Stimulated activated CD4-positive, alpha-beta T cell treated with anti-CD3 and anti-CD28 coated beads, Interleukin-4, amount 100 ng/mL, for 48 hours (primary cell): ENCODE measurements at places on chromosomes 7 and 10.

- no peak for DNase-seq
Observed at GRCh38 chr10:79027147-79028055, 41.4 kb upstream of the ZMIZ1 start.

DNA sequence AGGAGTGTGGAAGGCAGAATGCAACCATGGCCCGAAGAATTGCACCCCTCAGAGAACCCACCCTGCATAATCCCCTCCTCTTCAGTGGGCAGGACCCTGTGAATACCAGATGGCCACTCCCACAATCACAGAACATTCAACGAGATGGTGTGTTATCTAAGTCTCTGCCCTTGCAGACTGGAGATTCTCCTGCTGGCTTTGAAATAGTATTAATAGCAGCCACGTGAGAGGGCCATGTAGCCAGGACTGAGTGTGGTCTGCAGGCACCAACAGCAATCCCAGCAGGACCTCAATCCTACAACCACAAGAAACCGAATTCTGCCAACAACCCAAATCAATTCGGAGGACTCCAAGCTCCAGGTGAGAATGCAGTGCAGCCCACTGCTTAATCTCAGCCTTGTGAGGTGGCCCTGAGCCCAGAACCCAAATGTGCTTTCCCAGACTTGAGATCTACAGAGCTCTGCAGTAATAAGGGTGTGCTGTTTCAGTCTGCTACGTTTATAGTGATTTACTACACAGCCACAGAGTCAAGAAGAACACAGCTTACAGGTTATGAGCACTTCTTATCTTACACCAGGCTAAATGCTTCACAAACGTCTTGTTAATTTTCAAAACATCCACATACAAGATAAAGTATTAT lies 72.1 kb downstream of the VOPP1 start:
- no peak for DNase-seq

GRCh38 chr7:121633186-121633585 lies 237.1 kb upstream of the FAM3C start:
- no peak for DNase-seq

- no peak for DNase-seq
Observed at GRCh38 chr10:73906524-73907447, 4.1 kb upstream of the PLAU start.

- no peak for DNase-seq
Observed at GRCh38 chr7:125876431-125876830, 946.8 kb upstream of the POT1 start.

- no peak for DNase-seq
Observed at GRCh38 chr10:100130831-100131230, 49.2 kb upstream of the CPN1 start.

DNA sequence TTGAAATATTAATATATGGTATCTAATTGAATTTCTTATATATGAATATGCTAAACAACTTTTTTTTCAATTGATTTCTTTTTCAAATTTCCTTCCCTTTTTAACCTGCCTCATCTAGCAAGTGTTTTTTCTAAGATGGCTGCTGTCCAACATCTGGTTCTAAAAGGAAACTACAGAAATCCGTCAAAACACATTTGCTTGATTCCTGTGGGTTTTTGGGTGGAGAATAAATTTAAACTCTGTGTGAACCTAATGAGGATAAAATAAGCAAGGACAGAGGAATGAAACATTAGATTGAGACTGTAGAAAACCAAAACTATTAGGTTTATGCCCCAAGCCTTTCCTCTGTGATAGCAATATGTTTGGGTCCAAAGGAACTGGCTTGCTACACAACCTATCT lies 75.5 kb upstream of the STARD3NL start:
- DNase-seq: no peak

- DNase-seq: no peak
Observed at GRCh38 chr10:22791665-22792064, 77.3 kb upstream of the PIP4K2A start.

DNA sequence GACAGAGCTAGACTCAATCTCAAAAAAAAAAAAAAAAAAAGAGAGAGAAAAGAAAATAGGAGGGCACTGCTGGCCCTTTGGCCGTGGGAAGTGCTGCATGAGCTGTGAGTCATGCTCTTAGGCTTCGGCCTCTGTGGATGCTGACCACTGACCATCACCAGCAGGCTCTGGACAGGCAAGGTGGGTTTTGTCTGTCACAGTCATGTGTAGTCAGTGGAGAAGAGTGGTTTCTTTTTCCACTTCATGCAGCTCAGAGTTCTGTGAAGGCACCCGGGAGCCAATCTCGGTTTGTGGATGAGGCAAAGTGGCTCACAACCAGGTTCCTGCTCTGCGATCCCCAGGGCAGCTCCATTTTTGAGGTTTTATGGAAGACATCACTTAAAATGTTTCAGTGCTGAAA lies 58.1 kb downstream of the PRTFDC1 start:
- no peak for DNase-seq

DNA sequence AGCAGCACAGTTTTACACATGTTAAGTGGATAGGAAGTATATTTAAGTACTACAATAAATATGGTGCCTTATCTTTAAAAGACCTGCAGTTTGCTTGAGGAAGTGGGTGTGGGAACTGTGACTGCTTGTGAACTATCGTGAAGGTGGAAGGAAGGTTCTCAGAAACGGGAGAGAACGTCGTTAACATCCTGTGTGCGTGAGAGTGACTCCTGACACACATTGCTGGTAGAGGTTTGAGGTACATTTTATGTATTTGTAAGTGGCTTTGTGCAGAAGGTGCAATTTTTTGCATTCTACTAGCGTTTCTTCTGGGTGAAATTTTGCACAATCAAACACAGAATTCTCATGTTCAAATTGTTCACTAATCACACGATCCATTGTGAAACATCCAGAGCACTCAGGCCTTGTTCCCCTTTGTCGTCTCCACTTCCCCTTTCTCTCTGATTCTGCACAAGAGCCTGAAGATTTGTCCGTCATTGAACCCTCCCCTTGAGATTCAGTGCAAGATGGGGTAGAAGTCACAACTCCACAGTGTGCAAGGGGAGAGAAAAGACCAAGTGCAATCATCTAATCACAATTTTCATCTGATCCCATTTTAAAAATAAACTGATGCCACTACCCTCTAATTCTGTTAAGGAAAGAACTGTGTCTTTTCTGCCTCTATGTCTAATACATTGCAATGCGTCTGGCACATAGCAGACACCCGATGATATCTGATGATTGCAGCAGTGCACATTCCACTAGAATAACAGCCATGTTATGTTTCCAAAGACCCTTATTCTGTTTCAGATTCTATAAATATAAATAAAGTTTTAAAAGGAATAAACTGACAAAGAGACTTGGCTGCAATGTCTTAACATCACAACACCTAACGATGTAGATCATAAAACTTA lies 279.9 kb downstream of the NEBL start:
- no peak for DNase-seq

GRCh38 chr10:59753267-59753666 lies at the start of gene MRLN:
Gene MRLN (minus strand): TSS chr10:59753455.
- no peak for DNase-seq

DNA sequence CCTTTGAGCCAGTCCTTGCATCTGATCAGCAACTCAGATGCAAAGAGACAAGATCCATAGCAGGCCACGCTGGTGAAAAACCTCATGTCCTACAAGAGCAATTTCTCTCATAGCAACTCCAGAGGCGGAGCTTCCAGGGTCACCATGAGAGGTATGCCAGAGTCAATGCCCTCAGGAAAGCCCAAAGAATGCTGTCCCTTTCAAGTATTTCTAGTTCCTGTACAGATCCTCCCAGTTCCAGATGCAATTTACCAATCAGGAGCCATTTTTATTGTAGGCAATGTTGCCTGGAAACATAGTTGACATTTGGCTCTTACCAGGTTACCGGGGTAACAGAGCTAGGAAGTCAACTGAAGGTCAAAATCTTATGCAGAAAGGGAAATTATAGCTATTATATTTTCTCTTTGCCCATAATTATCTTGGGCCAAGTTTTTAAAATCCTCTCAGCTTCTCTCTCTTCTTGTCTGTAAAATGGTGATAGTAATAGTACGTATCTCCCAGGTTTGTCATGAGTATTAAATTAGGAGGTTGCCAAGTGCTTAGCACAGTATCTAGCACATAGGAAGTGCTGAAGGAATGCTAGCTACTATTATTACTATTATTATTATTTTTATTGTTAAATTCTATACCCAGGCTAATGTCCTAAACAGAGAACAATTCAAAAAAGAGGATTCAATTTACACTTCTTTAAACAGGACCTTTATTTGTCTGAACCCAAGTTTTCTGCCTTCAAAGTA lies 46.3 kb upstream of the TM9SF3 start:
- DNase-seq: no peak

DNA sequence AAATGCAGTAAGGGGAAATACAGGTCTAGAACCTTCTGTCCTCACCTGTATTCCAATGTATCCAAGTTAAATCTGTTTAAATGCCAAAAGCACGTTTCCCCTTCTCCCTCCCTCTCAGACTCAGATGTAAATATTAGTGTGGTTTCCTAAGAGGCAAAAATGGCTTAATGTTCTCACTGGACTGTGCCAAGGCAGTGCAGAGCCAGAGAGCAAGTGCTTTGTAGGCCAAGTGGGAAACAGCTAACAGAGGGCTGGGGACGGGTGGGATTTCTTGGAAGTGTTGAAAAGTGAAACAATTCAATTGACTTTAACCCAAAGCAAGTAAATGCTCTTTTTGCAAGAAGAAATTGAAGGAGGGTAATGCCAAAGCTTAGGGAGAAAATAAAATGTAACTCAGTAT lies 103.1 kb downstream of the GSAP start:
- DNase-seq: no peak

DNA sequence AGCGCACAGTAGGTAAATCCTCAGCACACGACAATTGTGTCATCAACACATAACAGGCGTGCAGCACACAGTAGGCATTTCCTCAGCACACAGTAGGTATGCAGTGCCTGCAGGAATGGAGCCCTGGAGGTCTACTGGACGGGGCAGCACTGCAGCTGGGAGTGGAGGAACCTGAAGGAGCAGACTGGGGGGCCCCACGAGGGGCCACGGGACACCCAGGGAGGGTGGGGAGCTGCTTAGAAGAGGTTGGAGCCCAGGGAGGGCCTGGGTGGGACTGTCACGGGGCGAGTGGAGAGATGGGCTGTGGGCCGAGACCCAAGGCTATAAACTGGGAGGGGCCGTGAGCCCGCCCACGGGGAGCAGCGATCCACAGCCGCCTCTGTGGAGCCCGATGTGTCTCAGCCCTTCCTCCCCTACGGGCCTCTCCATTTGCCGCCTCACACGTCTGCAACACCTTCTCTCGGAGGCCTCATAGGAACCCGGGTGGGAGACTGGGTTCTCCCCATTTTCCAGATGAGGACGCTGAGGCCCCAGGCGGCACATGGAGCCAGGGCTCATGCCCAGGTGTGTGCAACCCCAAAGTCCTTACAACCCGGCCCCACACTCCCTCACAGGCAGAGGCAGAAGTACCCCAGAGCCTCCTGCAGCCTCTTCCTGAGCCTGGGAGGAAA lies 101.5 kb downstream of the MICALL2 start:
- DNase-seq: peak; percentile 8

- DNase-seq: no peak
Observed at GRCh38 chr10:95547197-95547596, 14.0 kb downstream of the SORBS1 start.

GRCh38 chr10:87875929-87876571 lies 12.6 kb downstream of the PTEN start:
- DNase-seq: no peak

DNA sequence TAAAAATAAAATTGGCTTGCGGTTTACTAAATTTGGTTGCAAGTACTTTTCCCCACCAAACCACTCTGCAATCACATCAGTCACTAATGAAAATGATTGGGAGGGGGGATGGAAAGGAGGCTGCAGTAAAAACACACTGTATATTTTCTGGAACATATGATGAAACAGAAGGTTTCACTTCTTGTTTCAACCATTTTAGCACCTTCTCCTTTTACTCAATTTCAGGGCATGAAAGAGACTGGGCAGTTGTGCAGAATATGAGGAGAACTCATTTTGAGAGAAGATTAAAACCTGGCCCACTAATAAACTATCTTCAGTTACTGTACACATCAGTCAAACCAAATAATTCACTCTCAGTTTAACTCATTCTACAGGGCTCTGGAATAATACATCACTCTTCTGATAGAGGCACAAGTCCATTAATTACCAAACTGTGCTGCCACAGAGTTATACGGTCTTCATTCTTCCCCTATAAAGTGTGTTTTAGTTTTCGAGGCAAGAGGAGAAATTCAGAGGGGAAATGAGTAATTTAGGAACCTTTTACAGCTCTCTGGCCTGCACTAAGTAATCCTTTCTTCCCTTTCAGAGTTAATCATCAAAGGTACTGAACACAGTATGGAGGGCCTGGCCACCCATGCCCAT lies 25.5 kb downstream of the JAZF1 start:
- no peak for DNase-seq

DNA sequence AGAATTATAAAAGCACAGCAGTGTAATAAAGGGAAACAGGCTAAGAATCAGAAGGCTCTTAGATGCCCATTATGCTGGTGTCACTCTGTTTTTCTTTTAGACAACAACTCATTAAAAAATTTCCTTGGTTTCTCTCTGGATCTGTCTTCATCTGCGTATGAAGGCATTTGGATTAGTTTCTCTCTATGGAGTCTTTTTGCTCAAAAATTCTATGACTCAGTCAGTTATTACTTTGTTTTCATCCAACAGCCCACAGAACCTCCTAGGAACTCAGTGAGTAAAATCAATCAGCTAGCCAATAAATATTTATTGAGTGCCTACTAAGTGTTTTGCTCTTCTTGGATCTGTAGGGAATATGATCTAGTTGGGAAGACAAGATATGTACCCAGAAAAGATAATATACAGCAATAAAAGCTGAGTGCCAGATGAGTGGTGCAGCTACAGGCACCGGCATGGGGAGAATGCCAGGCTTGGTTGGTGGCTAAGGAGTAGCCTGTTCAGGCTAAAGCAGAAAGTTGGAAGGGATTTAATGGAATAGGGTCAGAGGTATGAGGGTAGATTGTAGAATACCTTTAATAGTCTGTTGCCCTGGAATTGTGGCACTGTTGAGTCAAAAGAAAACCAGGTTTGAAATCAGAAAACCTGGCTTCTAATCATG lies 156.2 kb downstream of the LRRC4 start:
- DNase-seq: no peak

- DNase-seq: no peak
Observed at GRCh38 chr10:77420947-77421523, 216.6 kb downstream of the KCNMA1 start.

DNA sequence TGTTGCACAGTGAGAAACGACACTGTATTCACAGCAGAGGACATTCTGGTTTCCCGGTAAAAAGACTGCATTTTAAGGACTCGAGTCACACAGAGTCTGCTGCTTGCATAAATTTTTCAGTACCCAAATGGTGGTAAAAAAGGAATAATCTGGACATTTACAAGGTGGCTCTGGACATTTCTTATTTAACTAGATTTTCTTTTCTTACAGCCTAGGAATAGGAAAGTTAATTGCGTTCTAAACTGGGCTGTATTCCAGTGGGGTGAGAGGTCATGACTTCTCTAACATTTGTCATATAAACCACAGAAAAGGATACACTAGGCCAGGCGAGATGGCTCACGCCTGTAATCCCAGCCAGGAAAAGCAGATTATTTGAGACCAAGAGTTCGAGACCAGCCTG lies 237.5 kb upstream of the KLF6 start:
- DNase-seq: no peak

DNA sequence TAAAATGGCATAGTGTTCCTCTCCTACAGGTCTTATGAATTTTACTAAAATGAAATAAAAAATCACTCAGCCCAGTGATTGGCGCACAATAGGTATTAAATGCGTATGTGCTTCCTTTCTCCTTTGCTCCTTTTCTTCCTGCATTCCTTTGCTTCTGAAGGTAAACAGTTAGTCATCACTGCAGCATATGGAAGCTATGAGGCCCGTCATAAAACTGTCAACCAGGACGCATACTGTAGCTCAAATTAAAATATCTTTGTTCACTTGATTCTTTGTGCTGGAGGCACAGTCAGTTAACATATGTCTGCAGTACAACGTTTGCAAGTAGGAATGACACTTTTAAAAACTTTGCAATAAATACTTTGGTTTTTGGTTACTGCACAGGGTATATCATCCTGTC lies 374.7 kb downstream of the TCERG1L start:
- DNase-seq: no peak
